Stimulated activated CD4-positive, alpha-beta T cell treated with anti-CD3 and anti-CD28 coated beads, Interleukin-2, amount 100 ng/mL, for 24 hours (primary cell): ENCODE measurements at places on chromosomes 3 and 15.

DNA sequence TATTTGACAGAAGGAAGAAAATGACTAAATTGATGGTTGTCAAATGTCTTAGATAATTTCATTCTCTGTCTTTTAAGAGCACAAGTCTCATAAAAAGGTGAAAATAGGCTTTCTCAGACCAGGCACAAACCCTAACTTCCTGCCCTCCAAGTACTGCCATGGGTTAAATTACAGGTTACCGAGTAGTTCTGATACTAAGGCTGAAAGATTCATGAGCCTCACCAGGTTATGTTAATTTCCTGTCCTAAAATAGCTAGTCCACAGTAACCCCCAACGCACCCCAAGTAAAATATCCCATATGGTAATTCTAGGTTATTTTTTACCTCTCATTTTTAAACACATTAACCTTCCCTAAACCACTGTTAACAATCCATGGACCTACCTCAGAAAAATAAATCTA is 42.0 kb downstream of the GSK3B start:
- DNase-seq = no peak

DNA sequence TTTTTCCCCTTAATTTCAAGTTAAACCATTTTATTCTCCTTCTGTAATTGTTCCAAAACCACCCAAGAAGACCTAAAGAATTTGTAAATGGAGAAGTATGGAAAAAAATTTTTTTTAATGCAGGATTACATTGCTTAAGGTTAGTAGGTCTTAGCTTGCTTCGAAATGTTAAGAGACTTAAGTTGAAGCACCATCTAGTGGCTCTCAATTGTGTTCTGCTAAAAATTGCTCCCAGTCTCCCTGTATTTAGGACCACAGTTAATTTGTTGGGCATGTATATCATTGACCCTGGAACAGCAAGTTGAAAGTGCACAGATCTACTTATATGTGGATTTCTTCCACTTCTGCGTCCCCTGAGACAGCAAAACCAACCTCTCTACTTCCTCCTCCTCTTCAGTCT is 32.4 kb downstream of the CD200R1L start:
- DNase-seq = no peak

DNA sequence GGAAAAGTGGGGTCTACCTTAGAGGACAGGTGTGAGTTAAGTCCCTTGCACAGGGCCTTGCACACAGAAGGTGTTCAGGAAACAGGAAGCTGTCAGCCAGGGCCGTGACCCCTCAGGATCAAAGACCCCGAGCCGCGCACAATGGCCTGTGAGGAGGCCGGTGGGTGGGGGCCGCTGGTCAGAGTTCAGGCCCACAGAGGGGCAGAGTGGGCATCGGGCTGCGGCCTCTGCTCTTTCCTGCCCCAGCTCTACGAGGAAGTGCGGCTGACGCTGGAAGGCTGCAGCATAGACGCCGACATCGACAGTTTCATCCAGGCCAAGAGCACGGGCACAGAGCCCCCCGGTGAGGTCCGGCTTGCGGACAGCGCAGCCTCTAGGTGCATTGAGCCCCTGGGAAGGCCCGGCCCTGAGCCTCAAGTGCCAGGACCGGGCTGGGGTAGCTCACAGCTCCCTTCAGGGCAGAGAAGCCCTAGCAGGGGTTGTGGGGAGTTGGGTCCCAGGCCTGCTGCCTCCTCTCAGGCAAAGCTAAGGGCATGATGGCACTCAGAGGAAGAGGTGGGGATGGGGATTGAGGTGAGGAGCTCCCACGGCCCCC is 37.2 kb downstream of the PSTPIP1 start:
- DNase-seq = peak; percentile 13

GRCh38 chr3:108322352-108322751 is 26.0 kb downstream of the HHLA2 start:
- DNase-seq = peak; percentile 45

GRCh38 chr15:45417303-45417950 is 39.1 kb upstream of the GATM start:
- no peak for DNase-seq
